ENCODE measurements at places on chromosomes 2 and 18. TPM values are rescaled to one million over a fixed set of nuclear protein-coding genes. Genes with fewer than 3 reads are reported as not detected.

GRCh38 chr2:9554921-9555296 is 721 bp downstream of the ADAM17 start:
- DNase-seq, result peak; percentile 63

- DNase-seq, result no peak
These were observed 58.6 kb upstream of the VRK2 start for GRCh38 chr2:57987835-57988573.

- DNase-seq, result peak; percentile 73
These were observed 27.4 kb downstream of the USP34 start for GRCh38 chr2:61443342-61444041.

- DNase-seq, result no peak
These were observed 131.7 kb downstream of the PHLPP1 start for GRCh38 chr18:62847081-62847480.

DNA sequence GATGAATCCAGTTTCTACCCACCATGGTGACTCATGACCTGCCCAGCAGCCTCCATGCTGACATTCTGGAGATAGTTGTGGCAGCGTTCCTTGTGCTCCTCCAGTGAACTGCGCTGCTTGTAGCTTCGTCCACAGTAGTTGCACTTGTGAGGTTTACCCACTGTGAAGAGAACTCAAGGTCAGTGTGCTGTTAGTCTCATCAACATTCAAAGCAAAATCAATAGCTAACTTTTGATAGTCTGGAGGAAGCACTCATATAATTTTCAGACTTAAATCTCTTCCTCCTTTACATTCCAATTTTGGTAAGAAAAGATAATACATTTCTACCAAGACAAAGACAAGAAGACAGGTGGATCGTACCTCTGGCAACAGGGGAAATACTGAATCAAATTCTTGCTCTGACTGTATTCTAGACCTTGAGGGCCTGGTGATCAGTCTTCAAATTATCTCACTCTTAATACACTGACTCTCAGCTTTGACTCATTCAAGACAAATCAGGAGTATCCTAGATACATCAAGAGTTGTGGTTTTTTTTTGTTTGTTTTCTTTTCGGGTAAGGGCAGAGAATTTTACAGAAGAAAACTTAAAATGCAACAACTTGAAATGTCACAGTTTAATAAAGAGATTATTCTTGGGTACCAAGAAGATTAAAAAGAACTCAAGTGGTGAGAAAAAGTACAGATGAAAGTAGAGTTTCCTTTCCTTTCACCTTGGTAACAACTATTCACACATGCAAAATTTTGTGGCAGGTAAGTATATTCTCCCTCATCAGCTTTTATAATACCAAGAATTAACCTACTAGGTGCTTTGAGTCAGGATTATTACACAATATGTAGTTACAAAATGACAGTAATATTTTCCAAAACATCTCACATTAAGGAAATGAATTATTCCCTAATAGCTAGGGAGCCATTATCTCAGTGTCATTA is 129.2 kb downstream of the IKZF2 start:
- DNase-seq, result no peak

- no peak for DNase-seq
These were observed 12.5 kb upstream of the WDSUB1 start for GRCh38 chr2:159298967-159299366.

DNA sequence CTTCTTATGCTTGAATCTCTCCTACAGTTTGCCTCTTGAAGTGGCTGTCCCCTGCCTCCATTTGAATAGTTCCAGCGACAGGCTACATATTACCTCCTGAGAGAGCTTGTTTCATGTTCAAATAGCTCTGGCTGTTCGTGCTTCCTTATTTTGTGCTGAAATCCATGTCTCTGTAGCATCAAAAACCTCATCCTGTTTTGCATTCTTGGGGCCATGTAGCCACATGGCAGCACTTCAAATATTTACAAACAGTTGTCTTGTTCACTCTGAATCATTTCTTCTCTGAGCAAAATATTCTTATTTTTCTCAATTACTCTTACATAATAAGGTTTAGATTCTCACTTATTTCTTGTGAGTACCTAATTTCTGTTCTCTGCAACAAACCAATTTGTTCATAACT is 1243.1 kb upstream of the NXPH2 start:
- no peak for DNase-seq

DNA sequence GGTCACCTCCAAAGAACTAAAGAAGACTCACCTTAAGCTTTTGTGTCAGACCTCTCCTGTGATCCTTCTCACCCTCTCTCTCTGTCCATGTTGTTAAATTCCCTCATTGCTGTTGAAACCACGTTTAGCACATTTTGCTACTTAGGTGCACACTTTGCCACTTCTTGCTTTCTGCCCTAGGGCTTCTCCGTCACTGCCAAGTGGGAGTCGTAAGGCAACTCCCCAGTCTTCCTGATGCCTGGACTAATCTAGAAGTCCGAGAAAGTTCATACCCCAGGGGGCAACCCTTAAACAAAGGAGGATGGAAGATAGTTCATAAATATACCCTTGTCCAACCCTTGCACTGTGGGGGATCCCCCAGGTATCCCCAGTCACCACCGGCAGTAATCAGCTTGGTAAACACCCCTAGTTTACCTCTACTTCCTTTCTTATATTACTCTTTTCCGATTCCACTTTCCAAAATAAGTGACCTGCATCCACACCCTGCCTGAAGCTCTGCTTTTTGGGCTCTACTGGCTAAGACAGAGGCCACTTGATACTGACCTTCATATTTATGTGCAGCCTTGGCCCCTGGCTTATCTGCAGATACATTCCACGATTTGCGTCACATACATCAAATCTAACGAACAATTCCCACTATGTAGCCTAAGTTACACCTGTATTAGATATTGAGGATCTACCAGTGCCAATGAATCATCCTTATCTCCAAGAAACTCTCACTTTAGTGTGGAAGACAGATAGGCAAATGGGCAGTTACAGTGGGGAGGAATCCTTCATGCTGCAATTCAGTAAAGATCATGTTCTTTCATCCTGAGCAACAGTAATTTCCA is 776.2 kb downstream of the RNF144A start:
- DNase-seq, result no peak

DNA sequence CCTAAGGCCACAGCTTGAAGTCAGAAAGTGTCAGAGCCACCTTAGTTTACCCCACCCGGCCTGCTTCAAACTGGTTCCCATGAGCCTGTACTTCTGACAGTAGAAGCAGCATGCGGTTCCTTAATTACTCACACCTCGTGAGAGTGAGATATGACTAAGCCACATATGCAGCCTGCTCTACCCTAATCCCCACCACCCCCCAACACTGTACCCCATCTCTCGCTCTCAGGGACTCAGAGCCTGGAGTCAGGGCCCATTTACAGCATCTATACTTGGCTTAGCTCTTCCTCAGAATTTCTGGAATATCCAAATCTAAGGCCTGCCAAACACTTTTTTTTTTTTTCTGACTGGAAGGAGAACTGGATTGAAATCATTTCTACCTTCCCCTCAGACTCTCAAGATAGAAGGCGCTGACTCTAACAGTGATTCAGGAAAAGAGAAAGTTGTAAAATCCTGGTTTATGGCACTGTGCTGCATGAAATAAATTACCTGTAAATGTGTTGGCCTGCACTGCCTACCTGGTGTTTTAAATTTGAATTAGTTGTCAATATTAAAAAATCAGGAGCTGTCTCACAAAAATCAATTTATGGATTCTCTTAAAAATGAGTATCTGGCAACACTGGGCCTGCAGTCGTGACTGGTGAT is 360.0 kb downstream of the RND3 start:
- no peak for DNase-seq

- no peak for DNase-seq
These were observed 22.7 kb downstream of the MGAT5 start for GRCh38 chr2:134276381-134277172.

DNA sequence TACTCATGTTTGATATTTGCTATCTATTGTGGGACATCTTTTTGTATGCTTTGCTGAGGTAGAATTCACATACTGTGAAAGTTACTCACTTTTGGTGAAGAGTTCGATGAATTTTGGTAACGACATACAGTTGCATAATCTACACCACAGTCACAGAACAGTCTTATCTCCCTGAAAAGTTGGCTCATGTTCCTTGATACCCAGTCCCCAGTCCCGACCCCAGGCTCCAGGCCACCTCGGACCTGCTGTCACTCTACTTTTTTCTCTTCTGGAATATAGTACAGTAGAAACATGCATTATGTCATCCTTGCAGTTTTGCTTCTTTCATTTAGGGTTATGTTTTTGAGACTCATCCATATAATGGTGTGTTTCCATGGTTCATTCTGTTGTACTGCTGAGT is 191.7 kb downstream of the FAM210A start:
- DNase-seq, result no peak

- no peak for DNase-seq
These were observed 4.7 kb downstream of the MYT1L start for GRCh38 chr2:2326068-2327040.

- DNase-seq, result no peak
These were observed 826.2 kb upstream of the DDX18 start for GRCh38 chr2:116988303-116988702.

DNA sequence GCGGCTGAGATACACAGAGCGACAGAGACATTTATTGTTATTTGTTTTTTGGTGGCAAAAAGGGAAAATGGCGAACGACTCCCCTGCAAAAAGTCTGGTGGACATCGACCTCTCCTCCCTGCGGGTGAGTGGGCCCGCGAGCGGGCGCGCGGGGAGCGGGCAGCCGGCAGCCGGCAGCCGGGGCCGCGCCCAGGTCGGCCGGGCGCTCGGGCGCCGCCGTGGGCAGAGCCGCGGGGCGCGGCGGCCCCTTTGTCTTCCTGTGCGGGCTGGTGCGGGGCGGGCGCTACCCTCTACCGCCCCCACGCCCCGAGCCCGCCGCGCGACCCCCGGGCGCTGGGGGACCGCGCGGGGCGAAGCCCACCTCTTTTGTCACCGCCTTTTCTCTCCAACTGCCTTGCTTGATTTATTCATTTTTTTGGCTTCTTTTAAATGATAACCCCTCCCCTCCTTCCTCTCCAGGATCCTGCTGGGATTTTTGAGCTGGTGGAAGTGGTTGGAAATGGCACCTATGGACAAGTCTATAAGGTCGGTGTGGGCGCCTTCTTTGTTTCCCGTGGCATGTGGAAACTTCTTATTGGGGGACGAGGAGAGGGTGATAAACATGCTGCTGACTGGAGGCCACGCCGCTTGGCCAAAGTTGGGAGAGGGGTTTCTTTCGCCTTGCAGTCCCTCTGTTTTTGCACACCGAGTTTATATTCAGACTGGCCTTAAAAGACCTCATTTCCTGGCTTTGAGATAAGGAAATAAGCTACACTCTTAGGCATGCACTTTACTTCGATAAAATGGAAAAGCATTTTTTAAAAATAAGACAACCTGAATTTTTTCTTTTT is 722 bp downstream of the MAP4K4 start:
- DNase-seq, result no peak

- no peak for DNase-seq
These were observed 2.6 kb downstream of the THADA start for GRCh38 chr2:43593254-43593653.

GRCh38 chr2:74668087-74668486 is 14.0 kb downstream of the SEMA4F start:
- no peak for DNase-seq

ATP6V1B1 gene
- not detected for polyA plus RNA-seq

PJVK gene
- not detected for polyA plus RNA-seq

STARD6 gene
- polyA plus RNA-seq, result not detected

SERPINB7 gene
- polyA plus RNA-seq, result not detected

MAP2 gene
- polyA plus RNA-seq, result not detected

SLC16A14 gene
- not detected for polyA plus RNA-seq
